ENCODE measurements at places on chromosomes 12 and 14.

DNA sequence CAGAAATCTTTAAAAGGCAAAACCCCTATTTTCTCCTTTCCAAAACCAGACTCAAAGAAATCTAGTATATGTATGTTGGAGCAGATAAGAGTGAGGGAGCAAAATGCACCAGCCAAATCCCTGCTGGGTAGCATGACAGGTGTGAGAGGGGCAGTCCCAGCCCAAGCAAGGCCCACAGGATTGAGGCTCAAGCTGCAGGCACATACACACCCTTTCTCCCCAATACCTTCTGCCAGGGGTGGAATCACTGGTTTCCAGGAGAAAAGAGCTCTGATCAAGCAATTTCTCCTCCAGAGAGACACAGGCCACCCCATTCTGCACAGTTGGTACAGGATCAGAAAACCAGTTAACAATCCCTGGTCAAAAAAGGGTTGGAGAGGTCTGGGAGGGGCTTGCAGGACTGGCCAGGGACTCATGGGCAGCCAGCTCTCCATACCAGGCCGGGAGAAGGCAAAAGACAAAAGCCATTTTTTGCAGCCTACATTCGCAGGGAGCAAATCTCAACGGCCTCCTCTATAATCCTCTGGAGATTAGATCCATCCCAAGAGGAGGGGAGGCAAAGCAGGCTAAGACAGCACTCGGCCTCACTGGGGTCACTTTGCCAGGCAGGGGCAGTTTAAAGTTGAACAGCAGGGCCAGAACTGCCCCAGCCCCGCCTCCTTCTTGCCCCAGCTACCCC is 2.1 kb downstream of the KMT2D start:
- DNase-seq, result no peak

DNA sequence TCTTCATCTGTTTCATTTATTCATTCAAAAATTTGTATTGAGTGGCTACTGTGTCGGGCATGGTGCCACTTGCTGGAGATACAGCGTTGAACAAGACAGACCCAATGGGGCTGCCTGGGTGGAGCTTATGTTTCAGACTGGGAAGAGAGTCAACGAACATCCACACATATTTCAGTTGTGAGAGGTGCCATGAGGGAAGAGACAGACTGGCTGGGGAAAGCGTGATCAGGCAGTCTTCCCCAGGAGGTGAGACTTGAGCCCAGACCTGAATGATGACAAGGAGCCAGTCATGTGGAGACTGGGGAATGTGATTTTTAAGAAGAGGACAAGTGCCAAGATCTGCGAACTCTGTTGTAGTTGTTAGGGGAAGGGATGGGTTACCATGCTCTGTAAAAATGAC is 12.2 kb downstream of the BICD1 start:
- no peak for DNase-seq

DNA sequence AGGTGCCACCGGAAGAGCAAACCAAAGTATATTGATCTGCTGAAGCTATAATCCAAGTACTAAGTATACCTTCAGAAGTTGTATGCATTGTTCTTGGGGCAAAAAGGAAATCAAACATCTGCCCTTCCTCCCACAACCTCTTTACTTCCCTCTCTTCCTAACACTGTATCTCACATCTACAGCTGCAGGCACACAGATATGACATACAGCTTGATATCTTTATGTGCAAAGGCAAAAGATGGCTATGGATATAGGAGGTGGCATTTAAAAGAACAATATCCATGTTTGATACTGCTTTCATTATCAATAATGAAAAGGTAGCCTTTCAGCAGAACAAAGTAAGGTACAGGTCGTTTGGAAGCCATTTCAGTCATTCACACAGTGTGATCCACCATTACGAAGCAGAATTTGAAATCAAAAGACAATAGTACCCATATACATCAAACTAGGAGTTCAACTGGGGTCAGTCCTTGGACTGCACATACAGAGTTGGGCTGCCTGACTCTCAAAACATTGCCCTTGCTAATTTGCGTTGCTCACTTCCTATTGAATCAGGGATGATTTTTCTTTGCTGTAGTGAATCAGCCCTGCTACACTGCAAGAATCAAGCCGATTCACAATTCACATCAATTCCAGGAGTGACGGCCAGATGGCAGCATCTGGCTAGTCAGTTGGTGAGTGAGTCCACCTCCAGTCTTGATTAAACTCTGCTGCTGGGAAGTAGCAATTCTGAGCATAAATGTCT is 8.9 kb downstream of the ANG start:
- peak; percentile 14 for DNase-seq

DNA sequence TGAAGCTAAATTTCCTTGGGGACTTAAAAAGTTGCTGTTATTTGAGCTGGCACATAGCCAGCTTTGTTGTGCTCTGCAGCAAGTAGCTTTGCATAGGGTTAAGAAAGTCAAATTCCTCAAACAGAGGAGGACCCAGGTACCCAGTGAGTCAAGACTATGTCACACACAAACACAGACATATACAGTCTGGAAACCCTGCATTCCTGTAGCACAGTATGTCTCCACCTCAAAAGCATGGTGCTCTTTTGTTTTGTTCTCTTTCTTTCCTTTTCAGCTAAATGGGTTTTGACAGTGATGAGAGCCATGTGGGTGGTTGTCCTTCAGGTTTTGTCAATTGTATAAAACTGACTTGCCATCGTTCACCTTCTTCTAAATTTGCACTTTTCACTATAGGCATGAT is 179.6 kb upstream of the DIO2 start:
- DNase-seq, result no peak

DNA sequence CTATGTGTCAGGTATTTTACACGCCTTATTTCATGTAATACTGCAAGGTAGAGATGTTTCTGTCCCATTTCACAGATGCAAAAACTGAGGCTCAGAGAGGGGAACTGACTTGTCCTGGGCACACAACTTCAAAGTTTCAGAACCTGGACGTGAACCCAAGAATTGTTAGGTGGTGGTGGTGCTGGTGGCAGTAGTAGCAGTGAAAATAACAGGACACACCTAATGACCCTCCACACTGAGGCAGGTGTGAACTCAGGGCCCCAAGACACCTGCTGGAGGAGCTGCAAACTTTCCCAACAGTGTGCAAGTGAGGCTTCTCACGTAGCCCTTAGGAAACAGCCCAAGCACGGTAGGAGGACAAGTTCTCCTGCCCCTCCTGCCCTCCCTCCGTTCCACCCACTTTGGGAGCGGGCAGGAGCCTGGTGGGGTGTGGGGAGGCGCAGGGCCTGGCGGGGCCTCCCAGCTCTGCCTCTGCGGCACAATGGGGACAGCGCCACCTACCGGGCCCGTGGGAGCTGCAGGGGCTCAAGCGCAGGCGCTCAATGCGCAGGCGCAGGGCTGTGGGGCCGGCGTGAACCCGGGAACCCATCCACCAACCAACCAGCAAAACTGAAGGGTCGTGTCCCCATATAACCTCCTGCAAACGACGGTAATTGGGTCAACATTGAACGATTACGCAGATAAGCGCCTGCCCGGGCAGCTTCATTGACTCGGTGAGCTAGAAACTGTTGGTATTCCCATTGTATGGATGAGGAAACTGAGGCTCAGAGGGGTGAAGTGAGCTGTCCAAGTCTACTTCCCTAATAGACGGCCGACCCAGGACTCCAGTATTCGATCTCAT is 12.0 kb upstream of the TRPV4 start:
- DNase-seq, result peak; percentile 81

GRCh38 chr12:66885115-66885875 is 206.4 kb upstream of the GRIP1 start:
- DNase-seq, result no peak

DNA sequence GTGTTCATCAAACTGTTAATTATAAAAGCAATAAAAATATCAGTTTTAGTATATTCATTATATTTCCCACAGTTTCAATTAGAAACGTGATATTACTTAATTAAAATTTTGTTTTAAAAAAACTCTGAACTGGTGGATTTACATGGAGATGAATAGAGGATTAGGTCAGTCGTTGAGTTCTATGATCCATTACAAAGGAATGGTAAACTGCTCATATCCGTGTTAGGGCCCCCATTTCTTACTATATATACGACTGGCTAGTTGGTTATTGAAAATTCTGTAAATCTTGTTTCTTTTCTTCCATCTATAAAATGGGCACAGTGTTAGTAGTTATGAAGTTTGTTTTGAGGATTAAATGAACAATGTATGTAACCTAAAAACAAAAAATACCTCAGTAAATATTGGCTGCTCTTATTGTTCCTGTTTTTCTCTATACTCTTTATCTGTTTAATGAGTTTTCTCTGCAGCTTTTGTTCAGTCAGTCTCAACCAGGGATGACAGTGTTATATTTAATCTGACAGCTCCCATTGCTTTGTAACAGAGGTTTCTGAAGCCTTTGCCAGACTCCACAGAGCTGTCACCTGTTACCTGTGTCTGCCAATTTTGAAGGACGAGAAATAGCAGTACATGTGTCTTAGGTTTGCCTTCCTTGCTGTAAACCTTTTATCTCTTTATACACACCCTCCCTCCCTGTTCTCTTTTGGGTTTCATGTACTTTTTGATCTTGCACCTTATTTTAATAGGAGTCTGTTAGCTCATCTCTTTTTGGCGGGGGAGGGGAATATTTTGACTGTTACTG is 41.5 kb downstream of the FRS2 start:
- DNase-seq, result no peak

DNA sequence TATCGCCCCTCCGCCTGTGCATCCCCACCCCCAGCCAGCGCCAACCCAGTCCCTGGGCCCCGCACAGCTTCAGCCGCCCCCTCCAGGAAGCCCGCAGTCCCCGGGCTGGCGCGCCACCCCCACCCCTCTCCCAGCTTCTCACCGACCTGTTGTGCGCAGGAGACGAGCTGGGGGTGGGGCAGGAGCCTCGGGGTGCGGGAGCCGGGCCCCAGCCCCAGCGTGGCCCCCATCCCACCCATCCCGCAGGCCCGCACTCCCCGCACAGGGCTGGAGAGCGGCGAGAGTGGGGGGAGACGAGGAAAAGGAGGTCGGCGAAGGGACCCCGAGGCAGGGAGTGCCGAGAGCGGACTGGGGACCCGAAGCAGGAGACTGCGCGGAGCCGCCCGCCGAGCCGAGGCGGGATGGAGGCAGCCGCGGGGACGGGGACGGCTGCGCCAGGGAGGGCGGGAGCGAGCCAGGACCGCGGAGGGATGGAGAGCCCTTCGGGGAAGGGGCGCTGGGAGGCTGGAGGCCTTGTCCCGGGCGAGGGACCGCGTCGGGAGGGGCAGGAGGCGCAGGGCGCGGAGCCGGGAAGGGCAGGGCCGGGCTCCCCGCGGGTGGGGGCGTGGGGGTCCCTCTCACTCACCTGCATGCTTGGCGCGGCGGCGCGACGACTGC is 498 bp downstream of the PIANP start:
- no peak for DNase-seq

GRCh38 chr12:107243341-107243740 is 150.0 kb upstream of the CRY1 start:
- DNase-seq, result no peak

DNA sequence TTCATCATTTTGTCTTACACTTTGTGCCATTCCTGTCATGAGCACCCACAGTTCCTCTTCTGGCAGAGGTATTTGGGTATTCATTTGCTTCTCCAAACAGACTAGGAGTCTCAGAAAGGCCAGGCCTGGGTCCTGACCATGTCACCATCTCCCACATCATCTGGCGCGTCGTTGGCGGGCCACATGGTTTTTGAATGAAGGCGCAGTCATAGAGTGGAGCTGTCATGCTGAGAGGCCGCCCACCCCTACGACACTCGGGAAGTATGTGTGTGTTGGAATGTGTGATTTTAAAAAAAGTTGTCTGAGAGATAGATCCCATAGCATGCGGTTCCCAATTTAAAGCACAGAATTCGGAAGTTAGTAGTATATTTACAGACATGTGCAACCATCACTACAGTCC is 15.6 kb upstream of the TTC7B start:
- no peak for DNase-seq

- no peak for DNase-seq
These were observed 14.0 kb upstream of the PTGDR start for GRCh38 chr14:52253503-52253902.

GRCh38 chr12:120327593-120327992 is at the start of gene PLA2G1B:
TSS of gene PLA2G1B (minus strand) at chr12:120327779. CDS start at chr12:120327753, 26 bp downstream.
- DNase-seq, result no peak

DNA sequence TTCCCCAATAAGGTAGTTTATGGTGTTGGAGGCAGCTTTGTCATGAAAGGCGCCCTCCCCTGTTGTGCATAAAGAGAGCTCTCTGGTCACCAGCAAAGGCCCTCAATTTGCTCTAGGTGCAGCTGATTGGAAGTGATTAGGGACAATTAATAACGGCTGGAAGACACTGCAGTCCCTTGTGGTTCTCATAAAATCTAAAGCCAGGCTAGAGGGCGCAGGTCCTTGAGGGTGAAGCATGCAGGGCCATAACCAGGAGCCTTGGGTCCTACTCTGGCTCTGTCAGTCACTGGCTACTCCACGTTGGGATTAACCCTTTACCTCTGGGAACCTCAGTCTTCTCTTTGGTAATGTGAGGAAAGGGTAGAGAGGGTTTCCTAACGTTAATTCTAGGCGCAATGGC is 1.9 kb downstream of the DAAM1 start:
- no peak for DNase-seq

GRCh38 chr12:57604454-57604991 is at the start of gene DTX3:
TSS of gene DTX3 (plus strand) at chr12:57604824. CDS start at chr12:57606518, 1,694 bp downstream.
- no peak for DNase-seq

DNA sequence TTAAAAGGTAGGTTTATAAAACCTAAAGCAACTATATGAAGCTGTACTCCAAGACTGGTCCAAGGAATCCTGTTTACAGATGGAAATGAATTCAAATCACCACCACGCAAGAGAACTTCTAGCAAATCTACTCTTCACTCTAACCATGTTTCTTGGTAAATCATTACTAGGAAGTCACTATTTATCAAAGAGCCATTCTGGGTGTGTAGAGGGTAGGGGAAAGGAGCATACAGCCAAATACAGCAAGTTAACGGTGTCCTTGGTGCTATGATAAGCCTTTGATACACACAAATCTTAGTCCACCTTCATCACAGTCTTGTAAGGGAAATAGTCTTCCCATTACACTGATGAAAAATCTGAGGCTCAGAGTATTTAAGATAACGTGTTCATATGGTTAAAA is 16.8 kb downstream of the NIN start:
- DNase-seq, result no peak

DNA sequence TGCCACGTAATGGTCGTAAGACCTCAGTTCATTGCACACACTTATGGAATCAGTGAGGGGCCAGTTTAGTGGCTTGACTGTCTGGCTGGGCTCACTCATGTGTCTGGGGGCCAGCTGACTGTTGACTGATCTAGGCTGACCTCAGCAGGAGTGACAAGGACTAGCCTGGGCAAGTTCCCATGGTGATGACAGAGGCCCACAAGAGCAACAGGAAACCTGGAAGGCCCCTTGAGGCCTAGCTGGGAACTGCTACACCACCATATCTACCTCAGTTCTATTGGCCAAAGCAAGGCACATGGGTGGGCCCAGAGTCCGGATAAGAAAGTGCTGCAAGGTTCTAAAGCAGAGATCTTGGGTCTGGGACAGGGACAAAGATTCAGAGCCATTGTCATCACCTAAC is 21.3 kb upstream of the RFLNA start:
- DNase-seq, result no peak

Measured in stimulated activated CD8-positive, alpha-beta memory T cell treated with anti-CD3 and anti-CD28 coated beads, Interleukin-4, amount 100 ng/mL, for 4 hours (primary cell).